ENCODE measurements at places on chromosomes 4 and X.

GRCh38 chr4:117560329-117560728, 474.0 kb upstream of the NDST3 start:
- DNase-seq = no peak

- DNase-seq = no peak
Observed at GRCh38 chr4:104128031-104128849, 366.5 kb downstream of the CXXC4 start.

DNA sequence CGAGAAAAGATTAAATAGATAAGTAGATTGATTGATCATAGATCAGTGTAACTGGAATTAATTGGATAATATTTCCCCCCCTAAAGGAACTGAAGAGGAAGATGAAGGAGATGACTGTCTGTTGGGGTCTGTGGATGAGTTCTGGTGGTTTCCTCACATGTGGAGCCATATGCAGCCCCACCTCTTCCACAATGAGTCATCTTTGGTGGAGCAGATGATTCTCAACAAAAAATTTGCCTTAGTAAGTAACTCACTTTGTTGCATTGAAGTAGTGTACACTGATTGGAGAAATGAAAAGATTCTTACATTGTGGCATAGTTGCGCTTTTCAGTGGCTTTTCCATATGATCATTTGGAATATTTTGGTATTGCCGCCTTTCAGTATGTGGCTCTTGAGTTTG, 80.4 kb downstream of the NDST3 start:
- no peak for DNase-seq

- no peak for DNase-seq
Observed at GRCh38 chr4:95263391-95263790, 285.4 kb downstream of the UNC5C start.

- DNase-seq = no peak
Observed at GRCh38 chrX:108138814-108139702, 47.5 kb downstream of the ATG4A start.

DNA sequence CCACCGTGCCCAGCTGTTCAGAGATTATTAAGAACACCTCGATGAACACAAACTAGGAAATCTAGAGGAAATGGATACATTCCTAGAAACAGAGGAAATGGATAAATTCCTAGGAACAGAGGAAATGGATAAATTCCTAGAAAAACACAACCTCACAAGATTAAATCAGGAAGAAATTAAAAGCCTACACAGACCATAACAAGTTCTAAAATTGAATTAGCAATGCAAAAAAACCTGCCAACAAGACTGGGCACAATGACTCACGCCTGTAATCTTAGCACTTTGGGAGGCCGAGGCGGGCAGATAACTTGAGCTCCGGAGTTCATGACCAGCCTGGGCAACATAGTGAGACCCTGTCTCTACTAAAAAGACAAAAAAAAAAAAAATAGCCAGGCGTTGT, 13.1 kb upstream of the IDS start:
- DNase-seq = no peak

- DNase-seq = peak; percentile 22
Observed at GRCh38 chrX:17860811-17861488, at the start of gene RAI2. RAI2 (minus strand) TSS chrX:17861298; CDS start chrX:17802010, 59,288 bp downstream.

- DNase-seq = no peak
Observed at GRCh38 chrX:41442824-41443550, 4.2 kb upstream of the NYX start.

- no peak for DNase-seq
Observed at GRCh38 chrX:117397844-117398243, 718.8 kb downstream of the KLHL13 start.

DNA sequence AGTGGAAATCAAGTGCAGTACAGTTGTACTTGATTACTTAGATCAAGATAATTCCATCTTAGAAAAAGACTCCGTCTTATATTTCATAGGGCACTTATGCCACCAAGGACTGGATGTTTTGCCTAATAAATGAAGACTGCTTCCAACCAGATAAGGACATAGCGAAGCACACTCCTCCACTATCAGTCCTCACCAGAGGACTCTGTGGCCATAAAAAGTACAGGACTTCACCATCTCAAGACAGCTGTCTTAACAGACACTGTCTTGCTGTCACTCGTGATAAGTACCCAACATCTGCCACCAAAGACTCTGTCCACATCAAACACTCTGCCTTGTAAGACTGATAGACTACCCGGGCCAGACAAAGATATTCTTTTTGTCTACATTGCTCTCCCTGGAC, 352.0 kb downstream of the TRAM1L1 start:
- DNase-seq = no peak

DNA sequence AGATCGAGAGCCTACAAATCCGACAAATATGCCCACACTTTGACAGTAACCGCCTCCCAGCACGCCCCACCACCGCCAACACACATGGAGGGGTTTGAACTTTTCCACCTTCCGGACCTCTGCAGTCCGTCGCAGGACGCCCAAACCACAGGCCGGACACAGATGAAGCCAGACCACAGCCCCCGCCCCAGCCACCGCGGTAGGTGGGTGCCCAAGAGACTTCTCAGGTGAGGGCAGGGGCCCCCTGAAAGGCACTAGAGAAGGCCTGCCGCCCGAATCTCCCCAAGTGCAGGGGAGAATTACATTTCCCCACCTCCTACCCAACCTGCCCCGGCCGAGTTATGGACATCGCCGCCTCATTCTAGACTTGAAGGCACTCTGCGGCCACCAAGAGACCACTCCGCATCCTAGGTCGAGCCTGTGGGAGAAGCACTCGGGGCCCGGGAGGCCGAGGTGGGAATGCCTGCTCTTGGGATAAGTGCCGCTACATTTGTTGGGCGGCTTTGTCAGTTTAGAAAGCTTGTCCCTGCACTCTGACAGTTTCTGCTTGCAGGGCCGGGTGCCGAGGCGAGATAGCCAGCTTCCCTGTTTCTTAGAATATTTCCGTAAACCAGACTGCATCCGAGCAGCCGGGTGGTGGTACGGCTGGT, 21.5 kb downstream of the HAND2 start:
- no peak for DNase-seq

DNA sequence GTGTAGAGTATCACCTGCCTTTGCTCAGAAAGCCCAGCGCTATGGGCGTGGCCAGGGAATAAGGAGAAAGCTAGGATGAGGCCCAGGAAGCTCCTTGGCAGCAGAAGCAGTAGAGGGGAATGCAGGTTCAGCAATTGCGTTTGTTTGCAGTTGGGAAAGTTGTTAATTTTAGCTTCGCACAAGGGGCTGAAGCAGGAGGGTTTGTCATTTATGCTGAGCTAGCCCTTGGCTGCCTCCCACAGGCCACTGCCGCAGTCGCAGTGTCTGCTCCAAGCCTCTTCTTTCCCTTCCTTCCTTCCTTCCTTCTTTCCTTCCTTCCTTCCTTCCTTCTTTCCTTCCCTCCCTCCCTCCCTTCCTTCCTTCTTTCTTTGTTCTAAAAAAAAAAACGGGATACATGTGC, 21.5 kb downstream of the FRMPD3 start:
- DNase-seq = no peak

DNA sequence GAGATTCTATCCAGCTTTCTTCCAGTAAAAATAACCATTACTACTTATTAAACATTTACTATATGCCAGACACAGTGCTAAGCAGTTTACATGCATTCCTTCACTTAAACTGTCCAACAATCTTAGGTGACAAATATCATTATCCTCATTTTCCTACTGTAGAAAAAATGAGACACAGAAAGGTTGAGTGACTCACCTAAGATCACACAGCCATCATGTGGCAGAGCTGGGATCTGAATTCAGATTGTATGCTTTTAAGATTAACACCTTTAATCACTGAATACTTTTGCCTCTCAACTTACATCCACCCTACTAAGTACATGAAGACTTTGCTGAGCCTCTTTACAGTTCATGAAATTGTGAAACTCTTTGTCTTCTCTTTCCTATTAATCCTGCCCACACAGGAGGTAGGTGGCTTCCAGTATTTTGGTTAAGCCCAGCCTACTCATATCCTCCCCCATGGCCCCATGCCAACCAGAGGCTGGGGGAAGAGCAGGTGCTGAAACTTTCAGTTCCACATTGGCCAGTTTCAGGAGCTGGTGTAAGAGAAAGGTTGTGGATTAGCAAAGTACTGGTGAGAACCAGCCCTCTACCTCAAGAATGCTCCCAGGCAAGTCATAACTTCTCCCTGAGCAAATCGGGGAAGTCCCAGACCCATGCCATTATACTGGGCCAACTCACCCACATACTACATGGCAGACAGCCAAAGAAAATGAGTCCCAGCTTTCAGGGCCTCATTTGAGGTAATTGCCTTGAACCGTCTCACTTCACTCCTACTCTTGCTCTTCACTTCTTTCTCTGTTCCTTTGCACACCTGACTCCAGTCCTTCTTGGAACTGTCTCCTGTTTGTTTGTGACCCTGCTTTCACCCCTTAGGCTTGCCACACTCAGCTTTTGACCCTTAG, 211.1 kb downstream of the GUCY2F start:
- DNase-seq = no peak

GRCh38 chrX:118396113-118396512, 50.2 kb downstream of the WDR44 start:
- no peak for DNase-seq

- DNase-seq = no peak
Observed at GRCh38 chr4:163111588-163111987, 55.1 kb downstream of the NAF1 start.

DNA sequence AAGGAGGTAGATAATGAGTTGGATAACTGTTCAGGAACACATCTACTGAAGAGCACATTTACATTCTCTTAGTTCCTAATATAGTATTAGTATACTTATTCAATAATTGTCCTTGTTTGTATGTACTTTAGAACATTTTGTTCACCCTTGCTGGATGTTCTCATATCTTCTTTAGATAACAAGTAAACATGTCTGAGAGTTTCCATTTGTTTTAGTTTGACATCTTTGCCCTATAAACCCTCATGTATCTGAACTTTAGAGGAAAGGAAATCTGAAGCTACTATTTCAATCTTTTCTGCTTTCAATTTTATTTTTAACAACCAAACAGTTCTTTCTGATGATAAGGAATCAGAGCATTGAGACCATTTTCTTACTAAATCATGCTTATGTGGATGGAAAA, 518.6 kb downstream of the RPA4 start:
- no peak for DNase-seq

DNA sequence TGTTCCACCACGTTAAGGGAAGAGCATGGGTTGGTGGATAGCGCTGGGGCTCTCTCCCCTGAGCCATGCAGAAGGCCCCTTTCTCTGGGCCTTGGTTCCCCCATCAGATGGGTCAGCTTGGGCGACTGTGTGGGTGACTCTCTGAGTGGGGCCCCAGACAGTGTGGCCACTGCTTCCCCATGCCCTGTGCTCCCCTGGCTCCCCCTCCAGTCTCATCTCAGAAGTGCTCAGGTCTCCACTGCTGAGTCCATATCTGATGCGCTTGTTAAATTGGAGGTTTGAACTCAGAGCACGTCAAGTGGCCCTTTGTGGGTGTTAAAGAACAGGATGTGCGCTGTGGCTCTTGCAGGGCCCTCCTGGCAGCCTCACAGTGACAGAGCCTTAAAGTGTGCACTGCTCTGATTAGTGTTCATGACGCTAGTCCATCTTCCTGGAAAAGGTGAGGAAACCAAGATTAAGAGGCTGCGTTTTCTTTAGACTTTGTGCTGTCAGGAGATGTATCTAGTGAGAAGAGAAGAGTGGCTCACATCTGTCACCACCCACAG, 59.8 kb downstream of the NELFA start:
- DNase-seq = no peak

DNA sequence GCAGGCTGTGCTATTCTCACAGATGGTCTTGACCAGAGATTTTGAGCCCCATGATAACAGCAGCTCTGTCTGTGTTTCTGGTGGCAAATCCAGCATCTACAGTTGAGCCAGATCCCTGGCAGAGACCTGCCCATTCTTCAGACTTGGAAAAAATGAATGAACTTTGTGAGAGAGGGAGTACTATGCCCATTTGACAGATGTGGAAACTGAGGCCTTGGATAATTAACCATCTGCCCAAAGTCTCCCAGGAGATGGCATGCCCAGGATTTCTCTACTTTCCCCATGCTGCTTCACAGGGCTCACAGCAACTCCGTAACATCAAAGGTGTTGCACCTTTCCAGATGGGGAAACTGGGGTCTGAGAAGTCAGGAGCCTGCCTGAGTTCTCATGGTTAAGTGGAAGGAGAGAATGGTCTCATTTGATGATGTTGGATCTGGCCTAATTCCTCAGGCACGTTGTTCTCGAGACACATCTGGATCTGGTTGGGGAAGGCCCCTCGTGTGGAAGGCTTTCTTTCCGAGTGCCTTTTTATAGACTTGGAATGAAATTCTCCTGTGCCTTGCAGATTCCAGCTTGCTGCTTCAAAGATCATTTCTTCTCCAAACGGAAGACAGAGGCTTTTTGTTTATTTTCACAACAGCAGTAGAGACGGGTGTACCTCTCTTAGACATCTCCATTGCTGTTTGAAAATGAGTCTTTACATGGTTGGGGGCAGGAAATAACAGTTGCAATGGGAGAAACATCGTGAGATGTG, 73.3 kb upstream of the STX18 start:
- no peak for DNase-seq

DNA sequence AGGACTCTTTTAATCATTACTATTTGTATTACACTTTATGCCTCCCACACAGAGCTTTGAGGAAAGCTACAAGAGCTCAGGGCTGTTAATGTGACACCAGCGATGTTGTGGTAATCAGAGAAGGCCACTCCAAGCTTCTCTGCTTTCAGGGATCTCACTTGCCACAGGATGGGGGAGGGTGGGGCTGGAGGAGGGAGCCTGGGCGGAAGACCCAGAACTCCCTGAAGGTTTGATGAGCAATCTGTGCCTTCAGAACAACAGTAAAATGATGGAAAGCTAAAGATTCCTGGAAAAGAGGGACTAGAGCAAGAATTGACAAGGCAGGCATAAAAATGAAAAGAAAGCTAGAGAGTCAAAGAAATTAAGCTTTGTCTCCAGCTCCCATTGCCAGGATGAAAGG, 75.6 kb downstream of the MAML3 start:
- DNase-seq = no peak

GRCh38 chr4:152678841-152679240, 956 bp downstream of the TMEM154 start:
- no peak for DNase-seq

DNA sequence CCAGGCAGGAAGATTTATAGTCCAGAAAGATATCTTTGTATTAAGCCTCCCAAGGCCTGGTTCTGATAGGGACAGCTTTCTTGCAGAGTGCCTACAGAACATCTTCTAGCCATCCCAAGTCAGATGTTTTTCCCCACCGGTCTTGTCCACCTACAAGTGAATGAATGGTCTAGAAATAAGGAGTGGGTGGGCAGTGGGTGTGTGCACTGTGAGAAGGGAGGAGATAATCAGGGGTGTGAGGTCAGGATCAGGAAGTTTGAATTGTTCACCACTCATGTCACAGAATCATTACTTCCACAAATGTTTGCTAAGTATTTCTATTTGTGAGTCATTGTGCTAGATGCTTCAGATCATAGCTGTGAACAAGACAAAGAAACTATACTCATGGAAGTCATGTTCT, 332.6 kb downstream of the NKX6-1 start:
- DNase-seq = no peak

GRCh38 chr4:8409264-8410065, 31.1 kb downstream of the ACOX3 start:
- peak; percentile 18 for DNase-seq

DNA sequence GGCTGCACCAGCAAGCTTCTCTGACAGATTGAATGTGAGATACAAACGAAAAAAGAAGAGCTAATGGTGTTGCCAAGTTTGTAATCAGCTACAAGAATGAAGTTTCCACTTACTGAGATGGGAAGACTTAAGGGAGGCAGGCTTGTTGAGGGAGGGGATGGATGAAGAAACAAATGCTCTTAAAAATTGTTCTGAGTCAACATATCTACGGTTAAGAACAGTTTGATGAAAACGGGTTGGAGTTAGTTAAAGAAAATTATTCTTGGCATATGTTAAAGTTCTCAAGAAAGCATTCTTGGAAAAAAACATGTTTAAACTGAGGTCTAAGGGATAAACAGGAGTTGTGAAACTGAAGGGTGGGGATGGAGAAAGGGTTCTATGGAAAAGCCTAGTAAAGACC, 816.3 kb upstream of the HS3ST1 start:
- DNase-seq = no peak

All from effector CD8-positive, alpha-beta T cell (primary cell).